Ureter (tissue), 1 donor: ENCODE measurements at places on chromosomes 5 and 9. TPM values are rescaled to one million over a fixed set of nuclear protein-coding genes. Genes with fewer than 3 reads are reported as not detected.

GRCh38 chr9:109378316-109378715 lies 57.5 kb upstream of the EPB41L4B start:
- no peak for DNase-seq

DNA sequence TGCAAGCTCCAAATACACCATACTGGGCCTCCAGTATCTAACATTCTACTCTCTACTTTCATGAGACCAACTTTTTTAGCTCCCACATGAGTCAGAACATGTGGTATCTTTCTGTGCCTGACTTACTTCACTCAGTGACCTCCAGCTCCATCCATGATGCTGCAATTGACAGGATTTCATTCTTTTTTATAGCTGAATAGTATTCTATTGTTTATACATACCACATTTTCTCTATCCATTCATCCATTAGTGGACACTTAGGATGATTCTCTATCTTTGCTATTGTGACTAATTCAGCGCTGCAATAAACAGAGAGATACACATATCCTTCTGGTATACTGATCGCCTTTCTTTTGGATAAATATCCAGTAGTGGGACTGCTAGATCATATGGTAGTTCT lies 68.5 kb downstream of the EPB41L4A start:
- DNase-seq, result no peak

DNA sequence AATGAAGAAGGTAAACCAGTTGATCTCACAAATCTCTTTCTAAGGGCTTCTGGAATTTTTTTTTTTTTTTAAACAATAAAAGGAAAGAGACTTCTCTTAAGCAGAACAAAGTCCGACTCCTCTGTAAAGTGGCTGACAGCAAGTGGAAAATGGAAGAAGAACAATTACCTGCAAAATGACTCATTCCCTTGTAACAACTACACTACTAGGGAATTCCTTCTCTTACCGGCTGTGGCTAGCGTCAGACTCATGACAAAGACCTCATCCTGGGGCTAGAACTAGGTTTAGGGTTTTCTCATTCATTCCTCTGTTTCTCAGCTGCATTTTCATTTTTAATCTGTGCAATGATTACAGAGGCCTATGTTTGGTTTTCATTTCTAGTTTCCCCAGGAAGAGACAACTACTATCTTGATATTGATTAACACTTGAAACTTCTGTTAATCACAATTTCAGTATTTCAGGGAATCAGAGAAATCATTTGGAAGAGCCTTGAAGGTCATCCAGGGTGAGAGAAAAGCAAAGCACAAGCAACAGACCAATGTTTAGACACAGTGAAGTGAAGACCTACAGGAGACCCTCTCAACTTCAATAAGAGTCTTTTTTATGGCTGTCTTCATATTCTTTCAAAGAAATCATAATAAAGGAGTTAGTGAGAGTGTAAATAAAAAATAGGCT lies 437.9 kb downstream of the RAB3C start:
- DNase-seq, result no peak

DNA sequence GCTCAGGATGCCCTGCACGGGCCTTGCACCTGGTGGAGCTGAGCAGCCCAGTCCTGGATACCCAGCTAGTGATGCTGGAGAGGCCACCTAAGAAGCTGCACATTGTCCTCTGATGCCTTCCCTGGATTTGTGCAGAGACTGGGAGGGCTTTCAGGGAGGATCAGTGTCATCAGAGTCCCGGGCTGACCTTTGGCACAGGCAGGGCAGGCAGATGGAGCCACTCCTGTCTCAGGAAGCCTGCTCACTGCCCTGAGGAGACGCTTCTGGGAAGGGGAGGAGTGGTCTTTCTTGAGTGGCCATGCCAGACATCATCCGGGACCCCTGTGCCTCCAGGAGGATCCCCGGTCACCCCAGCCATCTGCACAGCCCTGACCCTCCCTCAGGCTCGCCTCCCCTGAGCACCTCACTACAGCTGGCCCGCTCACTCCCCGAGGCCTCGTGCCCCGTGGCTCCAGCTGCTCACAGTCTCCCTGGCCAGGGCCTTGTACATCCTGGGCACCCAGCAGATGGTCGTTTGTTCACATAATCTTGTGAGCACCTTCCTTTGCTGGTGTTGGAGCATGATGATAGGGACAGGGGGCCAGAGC lies 47.2 kb upstream of the FCN2 start:
- no peak for DNase-seq

GRCh38 chr5:142301540-142301939 lies 23.3 kb downstream of the SPRY4 start:
- DNase-seq, result no peak

- peak; percentile 81 for DNase-seq
Measured at GRCh38 chr9:127540664-127541041, 71.4 kb upstream of the STXBP1 start.

DNA sequence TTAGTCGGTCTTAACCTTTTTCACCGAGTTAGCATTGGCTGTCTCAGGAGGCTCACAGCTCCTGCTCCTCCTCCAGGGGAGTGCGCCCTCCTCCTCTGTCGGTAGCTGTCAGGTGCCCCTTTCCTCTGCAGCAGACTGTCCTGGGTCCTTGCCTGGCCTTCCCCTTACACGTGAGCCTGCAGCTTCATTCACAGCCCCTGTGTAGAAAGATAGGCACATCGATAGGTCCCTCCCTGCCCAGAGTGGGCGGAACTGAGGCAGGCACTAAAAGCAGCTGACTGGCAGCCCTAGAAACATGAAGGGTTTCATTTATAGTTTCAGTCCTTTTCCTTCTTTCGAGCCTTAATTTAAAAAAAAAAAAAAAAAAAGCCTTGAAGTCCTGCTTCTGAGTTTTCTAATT lies 17.2 kb downstream of the TENT4A start:
- no peak for DNase-seq

DNA sequence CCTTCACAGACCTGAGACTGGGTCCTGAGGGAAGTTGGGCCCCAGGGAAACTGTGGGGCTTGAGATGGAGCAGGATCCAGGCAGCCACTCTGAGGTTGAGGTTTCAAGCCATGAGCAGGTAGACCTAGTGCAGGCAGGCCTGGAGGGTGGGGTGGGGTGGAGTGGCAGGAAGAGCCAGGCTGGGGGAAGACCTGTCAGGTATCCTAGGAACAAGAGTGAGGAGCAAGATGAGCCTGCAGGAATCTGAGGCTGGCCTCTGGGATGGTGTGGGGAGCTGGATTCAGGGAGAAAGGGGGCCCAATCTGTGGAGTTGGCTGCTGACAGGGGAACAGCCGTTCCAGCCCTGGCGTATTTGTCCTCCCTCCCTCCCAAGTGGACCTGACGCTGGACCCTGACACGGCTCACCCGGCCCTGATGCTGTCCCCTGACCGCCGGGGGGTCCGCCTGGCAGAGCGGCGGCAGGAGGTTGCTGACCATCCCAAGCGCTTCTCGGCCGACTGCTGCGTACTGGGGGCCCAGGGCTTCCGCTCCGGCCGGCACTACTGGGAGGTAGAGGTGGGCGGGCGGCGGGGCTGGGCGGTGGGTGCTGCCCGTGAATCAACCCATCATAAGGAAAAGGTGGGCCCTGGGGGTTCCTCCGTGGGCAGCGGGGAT lies 9.8 kb downstream of the RACK1 start:
- no peak for DNase-seq

- no peak for DNase-seq
Measured at GRCh38 chr5:151483647-151484046, 36.2 kb downstream of the SLC36A1 start.

GRCh38 chr9:76891874-76892273 lies 14.0 kb downstream of the PRUNE2 start:
- DNase-seq, result no peak

GRCh38 chr5:181187500-181188213 lies 17.3 kb downstream of the TRIM7 start:
- DNase-seq, result peak; percentile 84

GRCh38 chr9:133653638-133654037 lies 17.5 kb downstream of the DBH start:
- no peak for DNase-seq

DNA sequence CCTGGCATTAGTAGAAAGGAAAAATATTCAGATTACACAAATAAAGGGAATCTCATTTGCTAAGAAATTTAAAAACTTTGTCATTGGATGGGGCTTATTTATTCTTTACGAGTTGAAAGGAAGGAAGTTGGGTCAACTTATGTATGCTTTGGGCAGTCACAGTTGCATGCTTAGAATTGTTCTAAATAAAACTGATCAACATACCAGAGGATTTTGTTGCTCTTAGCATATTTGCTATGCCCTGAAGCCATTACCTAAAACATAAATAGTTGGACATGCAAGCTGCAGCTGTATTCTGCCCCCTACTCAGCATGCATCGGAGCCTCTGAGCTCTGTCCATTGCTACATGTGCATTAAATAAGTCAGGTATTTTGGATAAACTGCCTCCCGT lies 172.7 kb upstream of the MEF2C start:
- no peak for DNase-seq

DNA sequence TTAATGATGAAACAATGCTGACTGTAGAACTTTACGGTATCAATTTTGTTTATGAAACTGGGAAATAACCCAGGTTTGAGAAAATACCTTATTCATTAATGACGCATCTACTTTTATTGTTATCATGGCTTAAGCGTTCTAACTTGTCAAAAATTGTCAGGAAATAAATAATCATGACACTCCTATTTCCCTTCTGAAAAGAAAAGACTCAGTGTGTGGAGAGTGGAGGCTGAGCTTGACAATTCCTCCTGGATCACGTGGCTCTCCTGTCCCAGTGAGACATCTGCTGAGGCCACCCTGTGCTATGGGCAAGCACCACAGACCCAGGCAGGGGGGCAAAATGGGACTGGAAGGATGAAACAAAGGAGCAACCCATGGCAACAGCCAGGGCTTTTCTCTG lies 466.4 kb downstream of the ZNF608 start:
- DNase-seq, result no peak

DNA sequence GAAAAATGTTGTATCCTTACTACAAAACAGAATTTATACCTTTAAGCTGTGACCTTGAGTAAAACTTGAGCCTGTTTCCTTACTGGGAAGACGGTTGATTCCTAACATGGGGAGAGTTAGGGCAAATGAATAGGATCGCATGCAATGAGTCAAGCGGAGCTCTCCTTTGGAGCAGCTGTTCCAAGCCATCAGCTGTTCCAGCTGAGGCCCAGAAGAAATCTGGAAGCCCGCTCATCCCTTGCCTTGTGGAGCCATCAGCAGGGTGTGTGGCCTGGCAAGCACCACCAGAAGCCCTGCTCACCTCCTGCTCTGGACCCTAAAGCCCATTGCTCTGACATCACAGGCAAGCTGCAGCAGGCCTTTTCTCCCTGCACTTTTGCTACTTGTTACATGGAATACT lies 8.0 kb downstream of the KIAA1191 start:
- DNase-seq, result no peak

GRCh38 chr9:109969573-109970237 lies 189.7 kb downstream of the PALM2AKAP2 start:
- DNase-seq, result no peak

FAM120A gene
- 197 TPM for total RNA-seq

RNF224 gene
- total RNA-seq, result 0.34 TPM

GTF2H2C gene
- 39.3 TPM for total RNA-seq

RUSC2 gene
- total RNA-seq, result 29.8 TPM

SLC34A3 gene
- not detected for total RNA-seq

KIF20A gene
- 0.83 TPM for total RNA-seq

CCDC180 gene
- 7.5 TPM for total RNA-seq

GALNT10 gene
- total RNA-seq, result 26.0 TPM
